T-helper 1 cell (primary cell): ENCODE measurements at places on chromosomes 1 and 21.
A peak's percentile ranks its signal among the peaks of the same experiment; 100 is the strongest.

- peak; percentile 83 for DNase-seq
Observed at GRCh38 chr1:24964811-24965570, 34.9 kb upstream of the RUNX3 start.

DNA sequence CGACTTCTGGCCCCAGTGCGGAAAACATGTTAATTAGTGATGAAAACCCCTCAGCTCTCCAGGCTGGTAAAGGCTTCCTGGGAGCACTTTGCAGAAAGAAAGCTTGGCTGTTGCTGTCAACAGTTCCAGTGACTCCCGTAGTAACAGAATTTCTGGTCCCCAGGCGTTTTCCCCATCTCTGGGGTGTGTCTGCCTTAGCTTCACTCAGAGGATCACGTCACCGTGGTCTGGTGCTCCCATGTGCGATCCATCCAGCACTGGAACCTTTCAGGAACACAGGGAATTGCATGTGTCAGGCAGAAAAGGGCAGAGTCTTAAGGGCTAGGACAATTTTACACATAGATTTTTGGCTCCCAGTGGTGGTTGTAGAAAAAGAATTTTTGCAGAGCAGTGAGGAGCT is 470.4 kb upstream of the USP24 start:
- no peak for DNase-seq

GRCh38 chr1:34984793-34985608 is at the start of gene TMEM35B:
TMEM35B (minus strand) TSS chr1:34985347; CDS start chr1:34985305, 42 bp downstream.
- peak; percentile 60 for DNase-seq

DNA sequence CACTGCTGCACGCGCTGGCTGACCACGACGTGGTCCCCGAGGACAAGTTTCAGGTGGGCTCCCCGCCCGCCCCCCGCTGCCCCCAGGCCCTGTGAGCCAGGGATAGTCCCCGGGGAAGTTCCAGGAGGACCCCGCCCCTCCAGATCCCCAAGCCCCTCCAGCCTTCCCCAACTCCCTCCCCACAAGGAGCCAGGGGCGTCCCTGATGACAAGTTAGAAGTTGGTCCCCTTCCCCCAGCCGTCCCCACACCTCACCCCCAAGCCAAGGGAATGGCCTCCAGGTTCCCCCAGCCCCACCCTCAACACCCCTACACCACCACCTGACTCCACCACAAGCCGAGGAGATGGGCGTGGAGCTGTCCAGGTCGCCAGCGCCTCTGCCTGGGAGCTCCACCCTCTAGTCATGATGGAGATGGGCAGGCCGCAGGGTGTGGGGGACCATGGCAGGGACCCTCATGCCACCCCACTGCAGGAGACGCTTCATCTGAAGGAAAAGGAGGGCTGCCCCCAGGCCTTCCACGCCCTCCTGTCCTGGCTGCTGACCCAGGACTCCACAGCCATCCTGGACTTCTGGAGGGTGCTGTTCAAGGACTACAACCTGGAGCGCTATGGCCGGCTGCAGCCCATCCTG is 525 bp downstream of the AIRE start:
- DNase-seq: no peak

- DNase-seq: peak; percentile 49
Observed at GRCh38 chr1:203625628-203626019, 1.0 kb upstream of the ATP2B4 start.

GRCh38 chr1:24252185-24252780 is 65.2 kb upstream of the IFNLR1 start:
- no peak for DNase-seq

DNA sequence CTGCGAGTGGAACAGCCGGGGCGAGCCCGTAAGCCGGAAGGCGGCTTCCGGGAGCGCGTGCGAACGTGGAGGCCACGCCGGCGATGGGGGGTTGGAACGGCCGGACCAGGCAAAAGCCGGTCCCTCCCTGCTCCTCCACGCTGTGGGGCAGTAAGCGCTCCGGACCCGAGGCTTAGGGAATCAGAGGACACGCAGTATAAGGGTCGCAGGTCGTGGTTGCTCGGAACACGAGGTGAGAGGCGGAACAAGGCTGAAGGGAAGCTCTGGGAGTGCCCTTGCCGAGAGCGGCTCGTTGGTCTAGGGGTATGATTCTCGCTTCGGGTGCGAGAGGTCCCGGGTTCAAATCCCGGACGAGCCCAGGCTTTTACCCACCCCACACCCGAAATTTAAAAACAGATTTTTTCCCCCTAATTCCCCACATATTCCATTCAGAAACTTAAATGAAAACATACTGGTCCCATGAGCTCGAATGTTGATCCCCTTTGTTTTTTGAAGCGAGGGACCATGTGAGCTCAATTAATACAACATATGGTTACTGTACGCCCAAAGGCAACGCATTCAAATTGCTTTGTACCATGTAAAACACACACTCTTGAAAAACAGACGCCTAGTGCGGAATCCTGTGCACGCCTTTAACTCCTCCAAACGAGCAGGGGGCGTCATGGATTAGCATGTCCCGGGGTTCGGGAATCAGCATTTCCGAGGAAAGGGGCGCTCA is 7.2 kb upstream of the MPZL1 start:
- DNase-seq: peak; percentile 85

- DNase-seq: no peak
Observed at GRCh38 chr1:246460406-246460805, 46.7 kb downstream of the SMYD3 start.

GRCh38 chr1:116159177-116159576 is 48.0 kb downstream of the MAB21L3 start:
- no peak for DNase-seq

DNA sequence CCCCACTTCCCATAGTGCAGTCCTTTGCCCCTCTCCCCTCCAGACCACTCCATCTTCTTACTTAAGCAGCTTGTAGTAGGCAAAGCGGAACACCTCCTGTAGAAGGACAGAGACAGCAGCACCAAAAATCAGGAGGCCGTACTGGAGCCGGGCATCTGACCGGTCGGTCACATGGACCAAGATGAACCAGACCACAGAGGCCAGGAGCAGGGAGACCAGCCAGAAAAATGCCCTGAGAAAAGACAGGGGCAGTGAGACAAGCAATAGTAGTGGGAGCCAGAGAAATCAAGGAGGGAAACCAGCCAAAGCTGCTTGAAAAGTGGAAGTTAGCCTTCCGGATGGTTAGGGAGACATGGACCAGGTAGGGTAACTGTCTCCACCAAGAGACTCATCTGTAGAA is 920 bp downstream of the APH1A start:
- DNase-seq: no peak

GRCh38 chr21:26097475-26097874 is 73.1 kb downstream of the APP start:
- no peak for DNase-seq

DNA sequence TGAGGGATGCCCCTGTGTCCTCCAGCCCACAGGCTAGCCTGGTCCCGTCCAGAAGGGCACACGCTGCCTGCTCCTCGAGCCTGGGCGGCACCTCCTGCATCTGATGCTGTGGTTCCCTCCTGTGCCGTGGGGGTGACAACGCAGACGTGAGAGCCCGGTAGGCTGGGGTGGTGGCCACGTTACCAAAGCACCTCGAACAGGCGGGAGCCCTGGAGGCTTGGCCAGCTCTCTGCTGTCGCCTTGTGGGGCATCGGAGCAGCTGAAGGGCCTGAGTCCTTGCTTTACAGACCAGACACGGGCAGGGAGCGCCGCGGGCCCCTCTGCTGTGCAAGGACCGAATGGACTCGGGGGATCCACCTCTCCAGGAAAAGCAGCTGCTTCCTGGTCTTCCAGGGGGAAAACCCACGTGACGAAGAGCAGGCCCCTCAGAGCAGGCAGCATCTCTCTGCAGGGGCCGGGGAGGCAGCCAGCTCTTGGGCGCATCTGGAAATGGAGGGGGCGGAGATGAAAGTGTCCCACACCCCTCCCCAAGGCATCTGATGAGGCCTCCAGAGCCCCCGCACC is 133.3 kb downstream of the NPHP4 start:
- no peak for DNase-seq

- no peak for DNase-seq
Observed at GRCh38 chr1:229035054-229035747, 235.7 kb upstream of the RAB4A start.

DNA sequence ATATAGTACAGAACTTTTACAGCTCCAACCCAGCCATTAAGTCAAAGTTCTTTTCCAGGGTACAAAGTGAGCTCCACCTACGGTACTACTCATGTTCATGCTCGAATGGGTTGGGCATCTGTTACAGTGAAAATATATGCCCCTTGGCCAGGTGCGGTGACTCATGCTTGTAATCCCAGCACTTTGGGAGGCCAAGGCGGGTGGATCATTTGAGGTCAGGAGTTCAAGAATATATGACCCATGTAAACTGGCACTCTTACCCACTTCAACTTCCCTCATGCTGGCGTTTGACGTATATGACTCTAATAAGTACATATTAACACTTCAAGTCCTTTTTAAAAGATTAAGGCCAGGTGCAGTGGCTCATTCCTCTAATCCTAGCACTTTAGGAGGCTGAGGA is 71.3 kb upstream of the PKN2 start:
- no peak for DNase-seq

- DNase-seq: no peak
Observed at GRCh38 chr1:115496904-115497527, 144.8 kb upstream of the VANGL1 start.

DNA sequence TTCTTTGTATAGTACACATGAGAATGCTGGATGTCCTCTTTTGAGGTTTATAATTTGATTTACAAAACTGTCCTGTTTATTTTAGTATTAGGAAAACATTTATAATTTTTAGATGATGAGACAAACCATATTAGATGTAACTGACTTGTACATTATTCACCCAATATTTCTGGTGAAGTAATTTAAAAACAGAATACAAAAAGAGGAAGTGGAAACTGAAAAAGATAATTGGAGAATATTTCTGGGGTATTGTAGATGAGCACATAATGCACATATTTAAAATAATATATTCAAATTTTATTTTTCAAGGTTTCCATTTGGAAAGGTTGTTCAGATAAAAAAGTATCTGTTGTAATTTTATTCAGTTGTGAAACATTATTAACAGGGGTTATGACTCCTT is 40.7 kb downstream of the XPR1 start:
- DNase-seq: no peak

DNA sequence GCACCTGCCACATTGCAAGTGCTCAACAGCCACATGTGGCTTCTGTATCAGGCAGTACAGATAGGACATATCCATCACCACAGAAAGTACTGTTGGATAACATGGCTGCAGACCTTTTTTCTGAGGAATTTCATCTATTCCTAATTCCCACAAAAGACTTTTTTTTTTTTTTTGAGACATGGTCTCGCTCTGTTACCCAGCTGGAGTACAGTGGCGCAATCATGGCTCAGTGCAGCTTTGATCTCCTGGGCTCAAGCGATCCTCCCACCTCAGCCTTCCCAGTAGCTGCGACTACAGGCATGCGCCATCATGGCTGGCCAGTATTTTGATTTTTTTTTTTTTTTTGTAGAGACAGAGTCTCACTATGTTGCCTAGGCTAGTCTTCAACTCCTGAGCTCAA is 33.3 kb downstream of the YARS1 start:
- DNase-seq: no peak

- no peak for DNase-seq
Observed at GRCh38 chr1:161172776-161173376, 4.4 kb downstream of the B4GALT3 start.

GRCh38 chr1:110319332-110320167 is 19.6 kb upstream of the RBM15 start:
- DNase-seq: no peak

DNA sequence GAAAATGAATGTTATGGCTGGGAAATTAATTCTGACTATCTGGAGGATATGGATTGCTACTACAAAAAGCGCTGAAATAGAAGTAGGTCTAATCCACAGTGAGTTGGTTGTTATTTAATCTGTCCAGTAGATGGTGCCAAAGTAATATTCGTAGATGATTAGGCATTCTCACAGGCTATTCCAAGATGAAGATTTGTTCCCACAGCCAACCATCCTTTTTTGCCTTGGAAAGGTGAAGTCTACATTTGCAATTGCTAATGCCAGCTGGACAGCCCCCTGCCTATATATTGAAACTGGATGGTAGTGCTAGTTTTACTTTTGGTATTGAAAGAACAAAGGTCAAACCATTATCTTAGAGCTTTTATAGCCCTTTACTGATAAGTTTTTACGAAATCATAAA is 43.8 kb downstream of the RBM11 start:
- no peak for DNase-seq

DNA sequence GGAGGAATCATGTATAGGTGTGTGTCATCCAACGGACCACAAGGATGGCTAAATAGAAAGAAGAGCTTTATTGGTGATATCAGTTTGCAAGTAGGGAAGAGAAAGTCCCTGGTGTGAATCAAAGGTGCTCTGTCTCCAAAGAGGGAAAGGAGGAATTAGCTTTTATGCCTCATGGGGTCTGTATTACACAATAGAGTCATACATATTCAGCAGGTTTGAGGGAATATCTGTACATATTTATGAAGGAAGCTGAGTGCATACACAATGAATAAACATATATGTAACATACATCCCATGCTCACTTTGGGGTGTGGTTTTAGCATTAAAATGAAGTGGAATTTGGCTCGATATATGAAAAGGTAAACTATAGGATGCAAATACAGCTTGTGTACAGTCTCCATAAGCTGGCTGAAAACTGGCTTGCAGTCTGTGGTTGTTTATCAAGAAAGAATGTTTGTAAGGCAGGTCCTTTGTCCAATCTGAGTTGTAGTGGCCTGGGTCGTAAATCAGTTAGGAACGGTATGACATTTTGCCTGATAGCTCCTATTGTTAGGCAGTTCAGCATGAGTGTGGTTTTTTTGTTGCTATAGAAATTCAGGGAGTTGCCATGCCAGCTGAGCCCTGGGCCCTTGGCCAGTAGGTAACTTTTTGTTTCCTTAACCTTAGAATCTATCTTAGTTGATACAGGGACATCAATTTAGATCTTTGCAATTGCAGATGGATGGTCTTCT is 198.0 kb upstream of the ZP4 start:
- no peak for DNase-seq

- DNase-seq: no peak
Observed at GRCh38 chr1:9875636-9876000, 34.5 kb downstream of the CTNNBIP1 start.

DNA sequence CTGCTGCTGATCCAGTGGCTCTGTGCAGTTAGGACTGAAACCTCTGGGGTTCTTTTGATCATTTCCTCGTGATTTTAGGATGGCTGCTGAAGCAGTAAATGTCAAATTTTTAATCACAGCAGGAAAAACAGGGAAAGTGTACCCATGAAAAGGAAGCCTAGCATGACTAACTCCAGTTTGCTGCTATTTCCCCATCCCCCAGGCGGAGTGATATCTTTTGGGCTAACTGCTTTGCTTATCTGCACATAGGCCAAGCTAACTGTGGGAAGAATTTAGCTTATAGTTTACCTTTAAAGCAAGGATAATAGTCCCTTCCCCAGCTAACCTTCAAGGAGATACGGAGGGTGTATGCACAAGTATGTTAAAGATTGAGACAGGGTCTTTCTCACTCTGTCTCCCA is 149.8 kb upstream of the TNR start:
- DNase-seq: no peak

DNA sequence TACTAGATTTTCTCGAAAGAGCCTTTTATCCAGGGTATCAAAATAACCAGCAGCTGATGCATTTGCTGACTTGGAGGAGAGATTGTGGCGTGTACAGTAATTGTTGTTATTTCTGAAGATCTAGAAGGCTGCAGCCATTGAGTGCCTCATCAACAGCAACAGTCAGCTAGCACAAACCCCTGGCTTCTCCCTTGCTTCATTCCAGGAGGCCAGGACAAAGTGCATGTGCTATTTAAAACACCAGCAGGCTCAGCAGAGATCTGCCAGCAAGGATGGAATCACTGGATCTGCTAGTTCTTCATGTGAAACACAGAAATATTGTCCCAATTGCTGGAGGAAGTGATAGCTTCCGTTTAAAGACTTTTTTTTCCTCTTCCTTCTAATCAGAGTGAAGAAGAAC is 2.8 kb upstream of the NGF start:
- no peak for DNase-seq
